GM19239 (cell line): ENCODE measurements at places on chromosomes 12 and 14.
A peak's percentile ranks its signal among the peaks of the same experiment; 100 is the strongest.

GRCh38 chr12:3092764-3093163, 15.6 kb downstream of the TSPAN9 start:
- DNase-seq, result no peak

DNA sequence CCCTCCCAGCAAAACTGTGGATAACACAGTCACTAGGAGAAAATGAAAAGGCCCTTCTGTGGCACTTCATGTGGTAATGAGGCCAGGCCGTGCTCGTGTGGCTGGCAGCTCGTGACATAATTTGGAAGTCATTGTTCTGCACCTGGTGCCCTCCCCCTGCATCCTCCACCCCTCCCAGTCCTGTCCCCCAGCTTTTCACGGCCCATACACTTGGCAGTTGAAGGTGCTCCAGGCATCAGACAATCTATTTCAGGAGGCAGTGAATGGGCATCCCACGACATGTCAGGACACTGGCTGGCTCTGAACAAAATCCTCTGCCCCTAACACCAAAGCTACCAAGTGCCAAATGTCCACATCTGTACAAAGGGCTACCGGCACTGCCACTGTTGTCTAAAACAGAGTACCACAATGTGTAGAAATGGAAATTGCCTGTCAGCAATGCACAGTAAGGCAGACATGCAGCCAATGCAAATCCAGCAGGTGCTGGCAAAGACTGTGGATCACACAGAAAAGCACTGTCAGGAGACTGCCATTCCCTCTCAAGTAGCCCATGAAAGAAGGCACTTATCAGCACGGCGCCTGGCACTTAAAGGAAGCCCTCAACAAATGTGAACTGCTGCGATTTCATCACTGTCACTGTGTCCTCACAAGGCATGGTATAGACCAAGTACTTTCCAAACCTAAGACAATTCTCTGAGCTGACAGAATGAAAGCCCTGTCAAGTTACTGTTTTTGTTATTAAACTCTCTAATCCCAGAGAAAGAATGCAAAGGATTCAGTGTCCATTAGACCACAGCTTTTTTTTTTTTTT, 39.1 kb downstream of the CORO1C start:
- no peak for DNase-seq

DNA sequence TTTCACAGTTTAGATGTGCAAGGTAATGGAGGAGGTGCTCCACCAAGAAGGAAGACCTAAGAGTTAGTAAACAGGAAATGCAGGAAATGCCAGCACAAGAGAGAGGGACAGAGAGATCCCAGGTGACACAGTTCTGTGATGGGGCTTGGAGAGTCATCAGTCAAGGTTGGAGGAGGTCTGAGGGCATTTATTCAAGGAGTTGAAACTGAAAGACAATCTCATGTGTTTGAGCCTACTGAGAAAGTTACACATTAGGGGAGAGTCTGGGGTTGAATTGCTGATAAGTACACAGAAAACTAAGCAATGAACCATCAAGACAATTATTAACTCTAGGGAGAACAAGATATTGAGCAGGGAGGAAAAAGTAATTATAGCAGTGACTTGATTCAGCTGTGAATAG, 138.5 kb downstream of the ANO6 start:
- peak; percentile 30 for DNase-seq

GRCh38 chr12:96263449-96263902, 69.3 kb downstream of the ELK3 start:
- DNase-seq, result no peak

- no peak for DNase-seq
Observed at GRCh38 chr14:73710737-73711136, 3.4 kb downstream of the PNMA1 start.

DNA sequence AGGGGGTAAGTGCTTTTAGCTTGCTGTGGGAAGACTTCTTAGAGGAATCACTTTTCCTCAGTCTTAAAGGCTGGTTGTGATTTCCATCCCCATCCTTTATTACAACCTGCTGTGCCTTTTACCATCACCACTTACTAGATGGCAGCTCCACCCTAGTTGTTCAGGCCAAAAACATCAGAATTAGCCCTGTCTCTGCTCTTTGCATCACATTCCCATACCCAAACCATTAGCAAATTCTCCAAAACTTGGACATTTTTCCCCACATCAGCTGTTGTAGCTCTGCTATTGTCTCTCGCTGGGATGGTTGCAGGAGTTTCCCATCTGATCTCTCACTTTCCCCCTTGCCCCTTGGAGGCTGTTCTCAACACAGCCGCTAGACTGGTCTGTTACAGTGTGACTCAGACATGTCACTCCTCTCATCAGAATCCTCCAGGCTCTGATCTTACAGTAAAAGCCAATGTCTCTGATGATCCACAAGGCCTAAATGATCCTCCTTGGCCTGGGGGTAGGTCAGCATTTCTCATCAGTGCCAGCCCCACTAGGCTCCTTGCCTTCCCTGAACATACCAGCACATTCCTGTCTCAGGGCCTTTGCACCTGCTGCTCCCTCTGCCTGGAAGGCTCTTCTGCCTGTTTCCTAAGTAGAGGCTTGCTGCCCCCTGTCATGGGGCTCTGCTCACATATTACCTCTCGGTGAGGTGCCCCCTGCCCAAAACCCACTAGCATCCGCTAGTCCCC, 102.5 kb downstream of the BEGAIN start:
- no peak for DNase-seq
